CD8-positive, alpha-beta memory T cell (primary cell): ENCODE measurements at places on chromosomes 3 and 15.

- H3K4me3 ChIP-seq = no peak overlapping the region
- no peaks in the 10 kb centered on the region for H3K27me3 ChIP-seq
- no peaks in the 10 kb centered on the region for H3K4me1 ChIP-seq
- DNase-seq = no peak
- H3K36me3 ChIP-seq = no peaks in the 10 kb centered on the region
Observed at GRCh38 chr3:34504366-34504765, 705.9 kb downstream of the PDCD6IP start.

DNA sequence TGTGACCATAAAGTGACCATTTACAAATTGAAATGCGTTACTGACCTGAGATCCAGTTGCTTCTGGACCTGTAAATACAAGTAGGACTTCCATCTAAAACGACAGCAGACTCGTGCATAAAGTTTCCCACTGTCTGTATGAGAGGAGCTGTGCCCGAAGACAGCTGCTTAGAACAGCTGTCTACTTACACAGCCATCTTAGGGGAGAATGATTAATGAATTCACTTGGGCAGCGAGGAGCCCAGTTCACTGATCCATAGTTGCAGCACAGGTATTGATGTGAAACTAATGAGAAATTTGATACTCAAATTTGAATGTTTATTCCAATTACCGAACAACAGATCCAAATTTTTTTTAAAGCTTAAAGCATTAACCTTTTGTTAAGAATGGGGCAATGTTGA lies 748.1 kb downstream of the NR2F2 start:
- H3K4me1 ChIP-seq = no peaks in the 10 kb centered on the region
- no peak overlapping the region for H3K27ac ChIP-seq
- H3K27me3 ChIP-seq = no peaks in the 10 kb centered on the region
- no peak overlapping the region for H3K4me3 ChIP-seq
- no peaks in the 10 kb centered on the region for H3K36me3 ChIP-seq
- DNase-seq = no peak

DNA sequence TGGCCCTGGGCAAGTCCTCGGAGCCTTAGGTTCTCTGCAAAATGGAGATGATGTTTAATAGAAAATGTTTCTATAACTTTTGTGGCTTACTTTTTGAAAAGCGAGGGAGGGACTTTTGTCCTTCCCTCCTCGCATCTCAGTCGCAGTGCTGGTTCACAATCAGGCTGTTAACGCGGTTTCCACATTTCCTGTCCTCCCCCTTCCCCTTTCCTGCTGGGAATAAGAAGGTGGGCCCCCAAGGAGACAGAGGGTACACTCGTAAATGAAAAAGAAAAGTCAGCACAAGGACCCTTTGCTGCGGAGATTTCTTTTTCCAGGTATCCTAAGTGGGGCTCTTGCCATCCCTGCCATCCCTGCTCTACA lies 29.5 kb downstream of the ARHGAP31 start:
- H3K4me3 ChIP-seq = peak overlapping the region; percentile 46
- H3K4me1 ChIP-seq = peaks cover 16% of the 10 kb centered on the region
- H3K27ac ChIP-seq = peak overlapping the region; percentile 72
- no peaks in the 10 kb centered on the region for H3K36me3 ChIP-seq

DNA sequence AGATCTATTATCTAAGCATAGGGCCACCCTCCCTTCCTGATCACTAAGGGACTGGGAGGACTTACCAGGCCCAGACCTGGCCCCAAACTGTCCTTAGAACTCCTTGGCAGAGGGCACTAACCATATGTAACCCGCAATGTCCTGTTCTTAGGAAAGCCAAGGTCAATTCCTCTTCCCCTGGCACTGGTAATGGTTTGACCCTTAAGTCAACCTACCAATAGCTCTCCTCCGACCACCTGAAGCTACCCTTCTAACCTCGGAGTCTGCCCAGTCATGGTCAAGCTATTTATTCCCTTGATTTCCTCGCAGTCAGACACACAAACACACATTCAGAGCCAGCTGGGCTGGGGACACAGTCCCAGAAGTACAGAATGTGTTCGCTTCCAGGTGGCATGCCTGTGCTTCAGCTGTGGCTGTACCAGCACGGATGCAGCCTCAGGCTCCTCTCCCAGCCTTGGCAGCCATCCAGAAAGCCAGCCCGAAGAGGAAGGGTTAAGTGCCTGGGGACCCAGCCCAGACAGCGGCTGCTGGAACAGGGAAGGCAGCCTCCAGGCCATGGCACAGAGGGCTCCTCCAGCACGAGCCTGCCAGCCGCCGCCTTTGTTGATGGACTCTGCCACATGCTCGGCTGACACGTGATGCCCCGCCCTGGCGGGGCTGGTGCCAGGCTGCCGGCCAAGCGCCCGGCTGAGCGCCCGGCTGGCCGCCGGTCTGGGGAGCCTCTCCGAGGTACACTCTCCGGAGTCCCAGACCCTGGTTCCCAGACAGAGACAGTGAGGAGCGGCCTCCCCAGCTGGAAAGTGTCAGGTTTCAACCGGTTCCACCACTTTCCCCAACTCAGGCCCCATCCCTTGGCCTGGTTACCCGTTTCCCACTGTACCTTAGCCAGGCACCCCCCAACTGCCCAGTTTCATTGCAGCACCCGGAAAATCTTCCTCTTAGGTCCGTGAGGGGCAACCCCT lies 5.5 kb downstream of the BMF start:
- H3K27ac ChIP-seq = no peak overlapping the region
- H3K4me1 ChIP-seq = peaks cover 71% of the 10 kb centered on the region
- H3K27me3 ChIP-seq = no peaks in the 10 kb centered on the region
- H3K4me3 ChIP-seq = no peak overlapping the region
- DNase-seq = no peak

- H3K27me3 ChIP-seq = no peaks in the 10 kb centered on the region
- H3K4me1 ChIP-seq = no peaks in the 10 kb centered on the region
- DNase-seq = no peak
- H3K27ac ChIP-seq = no peak overlapping the region
Observed at GRCh38 chr15:96122077-96123027, 208.1 kb upstream of the NR2F2 start.

- no peaks in the 10 kb centered on the region for H3K4me1 ChIP-seq
- H3K27ac ChIP-seq = no peak overlapping the region
- H3K4me3 ChIP-seq = no peak overlapping the region
- DNase-seq = no peak
Observed at GRCh38 chr15:61050844-61051568, 178.1 kb downstream of the RORA start.

DNA sequence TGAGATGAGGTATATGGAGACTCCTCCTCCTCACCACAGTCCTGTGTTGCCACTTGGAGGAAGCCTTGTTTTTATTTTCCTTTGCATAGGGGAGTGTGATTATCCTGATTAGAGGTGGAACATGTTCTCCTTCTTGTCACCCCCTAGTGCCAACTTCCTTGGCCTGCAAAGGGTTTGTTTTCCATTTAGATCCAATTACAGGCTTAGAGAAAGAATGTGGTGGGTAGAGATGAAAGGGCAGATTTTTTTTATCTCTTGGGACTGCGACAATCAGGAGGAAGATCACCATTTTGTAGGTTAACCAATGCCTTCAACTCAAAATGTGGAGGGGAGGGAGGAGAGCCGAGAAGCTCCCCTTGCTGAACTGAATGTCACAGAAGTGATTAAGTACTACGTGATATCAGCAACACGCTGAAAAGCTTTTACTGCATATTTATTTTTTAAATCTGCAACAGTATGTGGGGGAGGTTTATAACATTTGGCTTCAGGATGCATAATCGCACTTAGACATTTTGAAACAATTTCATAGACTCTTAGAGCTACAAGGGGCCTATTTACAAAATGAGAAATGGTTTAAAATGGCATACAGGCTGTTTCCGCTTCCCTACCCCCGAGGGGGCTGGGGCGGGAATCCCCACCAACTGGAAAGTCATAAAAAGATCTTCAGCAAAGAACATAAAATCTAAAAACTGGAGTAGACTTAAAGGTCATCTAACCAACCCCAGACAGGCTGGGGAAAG lies 2.4 kb downstream of the LMCD1 start:
- no peaks in the 10 kb centered on the region for H3K36me3 ChIP-seq
- no peaks in the 10 kb centered on the region for H3K27me3 ChIP-seq
- DNase-seq = no peak
- H3K27ac ChIP-seq = no peak overlapping the region
- H3K4me3 ChIP-seq = no peak overlapping the region
- H3K4me1 ChIP-seq = peaks cover 3% of the 10 kb centered on the region

DNA sequence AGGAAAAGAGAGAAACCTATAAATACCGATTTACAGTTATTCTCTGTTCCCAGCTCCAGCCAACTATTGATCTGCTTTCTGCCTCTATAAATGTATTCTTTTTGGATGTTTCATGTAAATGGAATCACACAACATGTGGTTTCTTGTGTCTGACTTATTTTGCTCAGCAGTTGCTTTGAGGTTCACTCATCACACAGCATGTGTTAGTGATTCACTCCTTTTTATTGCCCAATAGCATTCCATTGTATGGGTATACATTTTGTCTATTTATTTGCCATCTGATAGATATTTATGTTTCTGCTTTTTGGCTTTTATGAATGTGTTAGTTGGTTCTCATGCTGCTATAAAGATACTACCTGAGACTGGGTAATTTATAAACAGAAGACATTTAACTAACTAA lies 23.6 kb downstream of the CCR1 start:
- H3K4me3 ChIP-seq = no peak overlapping the region
- no peaks in the 10 kb centered on the region for H3K27me3 ChIP-seq
- no peaks in the 10 kb centered on the region for H3K36me3 ChIP-seq
- no peaks in the 10 kb centered on the region for H3K4me1 ChIP-seq

DNA sequence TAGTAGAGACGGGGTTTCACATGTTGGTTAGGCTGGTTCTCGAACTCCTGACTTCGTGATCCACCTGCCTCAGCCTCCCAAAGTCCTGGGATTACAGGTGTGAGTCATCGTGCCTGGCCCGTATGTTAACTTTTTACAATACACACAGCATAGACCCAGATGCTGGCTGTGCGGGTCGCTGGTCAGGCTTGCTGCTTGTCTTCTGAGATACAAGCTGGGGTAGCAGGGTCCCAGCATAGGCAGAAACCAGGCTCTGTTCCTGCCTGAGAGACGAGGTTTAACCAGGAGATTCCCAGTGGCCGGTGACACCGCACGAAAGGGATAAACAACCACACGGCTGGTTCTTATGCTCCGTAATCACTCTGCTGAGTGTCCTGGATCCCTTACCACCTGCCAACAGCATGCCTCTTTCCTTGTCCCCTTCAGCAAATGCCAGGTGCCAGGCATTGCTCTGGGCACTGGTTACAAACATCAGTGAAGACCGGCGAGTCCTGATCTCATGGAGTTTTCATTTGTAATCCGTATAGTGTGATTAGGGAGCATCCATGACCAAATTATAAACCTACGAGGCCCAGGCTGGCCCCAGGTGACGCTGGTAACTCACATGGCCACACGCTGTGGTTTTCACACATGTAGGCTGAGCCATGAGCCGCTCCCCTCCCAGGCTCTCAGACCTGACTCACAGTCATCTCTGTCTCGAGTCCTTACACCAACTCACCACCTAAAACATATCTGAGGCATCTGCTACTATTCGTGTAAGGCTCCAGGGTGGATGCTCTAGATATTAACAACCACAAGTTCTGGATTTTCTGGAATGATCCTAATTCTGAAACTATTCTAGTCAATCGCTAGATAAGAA lies 125.7 kb downstream of the PDZRN3 start:
- no peaks in the 10 kb centered on the region for H3K4me1 ChIP-seq
- DNase-seq = no peak
- H3K27me3 ChIP-seq = no peaks in the 10 kb centered on the region
- H3K4me3 ChIP-seq = no peak overlapping the region
- H3K36me3 ChIP-seq = no peaks in the 10 kb centered on the region

GRCh38 chr15:80036071-80036470 lies 23.4 kb upstream of the ZFAND6 start:
- no peak overlapping the region for H3K27ac ChIP-seq
- peaks cover 14% of the 10 kb centered on the region for H3K4me1 ChIP-seq
- no peaks in the 10 kb centered on the region for H3K36me3 ChIP-seq
- H3K4me3 ChIP-seq = no peak overlapping the region
- no peak for DNase-seq
